Umbilical cord (tissue), 2 donors: ENCODE measurements at places on chromosomes 5 and 9. TPM values are rescaled to one million over a fixed set of nuclear protein-coding genes. Genes with fewer than 3 reads are reported as not detected.

DNA sequence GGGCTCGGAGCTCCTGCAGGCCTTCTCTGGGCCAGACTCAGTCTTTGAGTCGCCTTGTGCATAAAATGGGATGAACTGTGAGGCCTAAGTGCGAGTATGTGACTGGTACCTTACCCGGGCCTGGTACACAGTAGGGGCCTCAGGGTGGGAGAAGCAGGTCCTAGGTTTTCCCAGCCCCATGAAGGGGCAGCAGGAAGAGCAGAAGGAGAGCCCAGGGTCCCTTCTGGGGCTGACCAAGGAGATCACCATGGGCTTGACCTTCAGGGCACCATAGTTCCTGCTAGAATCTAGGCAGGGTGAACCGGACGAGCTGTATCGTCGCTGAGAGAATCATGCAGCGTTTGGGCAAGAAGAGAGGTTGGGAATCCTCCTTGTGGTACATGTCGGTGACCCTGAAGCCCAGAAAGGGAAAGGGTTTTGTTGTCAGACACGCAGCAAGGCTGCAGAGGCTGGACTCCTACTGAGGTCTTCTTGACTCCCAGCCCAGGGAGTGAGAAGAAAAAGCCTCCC is 373 bp upstream of the PHYKPL start:
- no peak for DNase-seq

DNA sequence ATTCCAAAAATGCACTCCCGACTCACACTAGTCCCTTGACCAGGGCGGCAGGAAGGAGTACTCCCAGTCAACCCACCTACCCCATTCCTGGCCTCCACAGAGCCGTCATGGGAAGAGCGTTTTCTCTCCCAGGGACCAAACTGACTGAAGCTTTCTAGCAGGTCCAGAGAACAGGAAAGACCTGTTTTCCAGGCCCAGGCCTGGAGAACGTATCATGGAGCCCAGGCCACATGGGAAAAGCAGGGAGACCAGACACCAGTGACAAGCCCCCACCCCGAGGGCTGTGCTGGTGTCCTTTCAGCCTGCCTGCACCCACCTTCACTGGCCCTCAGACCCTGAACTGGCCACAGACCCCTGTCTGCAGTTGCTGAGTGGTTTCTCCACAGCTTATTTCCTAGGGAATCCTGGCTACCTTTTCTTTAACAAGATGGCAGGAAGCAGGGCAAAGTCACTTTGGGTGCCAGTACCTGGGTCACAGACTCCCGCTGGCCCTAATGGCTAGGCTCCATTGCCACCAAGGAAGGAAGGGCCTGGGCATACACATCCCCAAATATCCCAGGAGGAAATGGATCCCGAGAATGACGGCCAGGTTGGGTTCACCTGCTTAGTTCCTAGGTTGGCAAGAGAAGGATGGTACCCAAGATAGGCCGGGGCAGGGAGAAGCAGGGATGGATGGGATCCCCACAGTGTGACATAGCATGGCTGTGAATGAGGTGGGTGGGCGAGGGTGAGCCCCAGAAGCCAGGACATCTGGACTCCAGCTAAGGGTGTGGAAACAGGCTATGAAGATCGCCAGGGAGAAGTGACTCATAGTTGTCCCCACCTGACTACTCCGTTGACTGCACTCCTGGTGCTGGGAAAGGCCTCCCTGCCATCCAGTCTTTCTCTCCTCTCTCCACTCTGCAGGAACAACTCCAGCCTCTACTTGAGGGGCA is 12.2 kb downstream of the CCNI2 start:
- no peak for DNase-seq

The CCL28 gene
- total RNA-seq: 3.6 TPM

DNA sequence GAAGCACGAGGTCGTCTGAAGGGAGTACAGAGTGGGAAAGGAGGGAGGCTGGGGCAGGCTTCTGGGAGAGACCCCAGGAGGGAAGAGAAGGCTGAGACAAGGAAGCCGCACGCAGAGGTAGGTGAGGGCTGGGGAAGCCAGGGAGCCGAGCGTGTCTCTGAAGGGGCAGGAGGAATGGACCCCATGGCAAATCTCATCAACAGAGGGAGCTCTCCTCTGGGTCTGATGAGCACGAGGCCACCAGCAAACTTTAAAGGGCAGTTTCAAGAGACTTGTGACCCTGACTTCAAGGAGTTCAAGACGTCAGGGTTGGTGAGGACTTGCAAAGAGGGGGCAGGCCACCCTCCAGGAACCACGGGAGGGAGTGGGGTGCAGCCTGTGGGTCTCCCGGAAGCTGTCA is 326.2 kb upstream of the IRX2 start:
- no peak for DNase-seq

DNA sequence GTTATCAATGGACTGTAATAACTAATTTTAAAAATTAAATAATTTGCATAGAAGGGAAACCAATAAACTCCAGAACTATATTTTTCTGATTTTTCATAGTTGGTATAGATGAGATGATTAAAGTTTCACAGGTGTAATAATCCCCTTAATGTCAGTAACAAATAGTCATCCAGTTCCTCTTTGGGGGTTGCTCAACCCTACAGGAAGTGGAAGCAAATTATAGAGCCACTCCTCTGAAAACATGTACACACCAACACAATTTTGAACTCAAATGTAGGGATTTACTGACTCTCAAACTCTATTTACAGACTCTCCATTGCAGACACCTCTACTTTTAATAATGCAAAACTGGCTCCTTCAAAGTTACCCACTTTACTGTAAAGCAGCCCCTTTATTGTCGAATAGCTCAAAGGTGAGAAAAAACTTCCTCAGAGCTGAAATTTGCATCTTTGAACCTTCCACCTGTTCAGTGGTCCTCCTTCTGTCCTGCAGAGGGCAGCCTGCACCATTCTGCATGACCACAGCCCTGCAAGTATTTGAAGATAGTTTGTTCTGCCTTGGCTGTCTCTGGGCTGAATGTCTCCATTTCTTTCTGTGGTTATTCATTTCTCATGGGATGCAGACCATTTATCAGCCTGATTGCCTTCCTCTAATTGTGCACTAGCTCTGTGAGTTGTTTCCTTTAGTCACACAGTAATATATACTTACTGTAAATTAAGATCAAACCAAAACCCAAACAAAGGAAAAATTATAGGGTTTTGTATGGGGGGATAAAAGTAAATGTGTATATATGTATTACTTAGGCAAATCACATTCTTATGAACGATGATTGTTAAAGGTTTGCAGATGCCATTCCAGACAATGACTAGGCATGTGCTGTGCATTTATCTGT is 383.2 kb upstream of the SGCD start:
- DNase-seq: peak; percentile 53

The SLC25A2 gene
- 1.9 TPM for total RNA-seq

The SHOC1 gene
- 3.6 TPM for total RNA-seq

DNA sequence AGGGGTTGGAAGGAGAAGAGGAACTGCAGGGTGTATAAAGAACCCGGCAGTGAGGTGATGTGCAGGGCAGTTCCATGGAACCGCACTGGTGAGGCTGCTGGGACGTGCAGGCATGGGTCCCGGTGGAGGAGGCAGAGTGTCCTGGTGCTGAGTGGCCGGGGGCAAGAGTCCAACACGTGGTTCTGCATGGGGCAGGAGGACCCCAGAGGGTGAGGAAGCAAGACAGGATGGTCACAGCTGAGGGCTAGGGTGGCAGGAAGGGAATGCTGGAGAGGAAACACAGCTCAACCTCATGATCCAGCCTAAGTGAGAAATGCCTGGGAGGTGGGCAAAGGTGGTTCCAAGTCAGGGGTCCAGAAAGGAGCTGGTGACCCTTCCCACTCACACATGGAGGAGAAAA is 87.2 kb downstream of the S1PR3 start:
- no peak for DNase-seq

The SPINK7 gene
- total RNA-seq: not detected

DNA sequence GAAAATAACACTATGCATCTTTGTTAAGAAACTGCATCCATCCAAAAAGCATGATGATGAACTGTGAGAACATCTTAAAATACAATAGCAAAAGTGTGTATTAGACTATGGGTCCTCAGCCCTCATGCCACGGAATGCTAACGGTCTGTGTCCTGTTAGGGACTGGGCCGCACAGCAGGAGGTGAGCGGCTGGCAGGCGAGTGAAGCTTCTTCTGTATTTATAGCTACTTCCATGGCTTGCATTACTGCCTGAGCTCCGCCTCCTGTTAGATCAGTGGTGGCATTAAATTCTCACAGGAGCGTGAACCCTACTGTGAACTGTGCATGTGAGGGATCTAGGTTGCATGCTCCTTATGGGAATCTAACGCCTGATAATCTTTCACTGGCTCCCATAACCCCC is 129.8 kb downstream of the NXNL2 start:
- DNase-seq: no peak

GRCh38 chr9:14396171-14396570 is 82.2 kb upstream of the NFIB start:
- DNase-seq: no peak

DNA sequence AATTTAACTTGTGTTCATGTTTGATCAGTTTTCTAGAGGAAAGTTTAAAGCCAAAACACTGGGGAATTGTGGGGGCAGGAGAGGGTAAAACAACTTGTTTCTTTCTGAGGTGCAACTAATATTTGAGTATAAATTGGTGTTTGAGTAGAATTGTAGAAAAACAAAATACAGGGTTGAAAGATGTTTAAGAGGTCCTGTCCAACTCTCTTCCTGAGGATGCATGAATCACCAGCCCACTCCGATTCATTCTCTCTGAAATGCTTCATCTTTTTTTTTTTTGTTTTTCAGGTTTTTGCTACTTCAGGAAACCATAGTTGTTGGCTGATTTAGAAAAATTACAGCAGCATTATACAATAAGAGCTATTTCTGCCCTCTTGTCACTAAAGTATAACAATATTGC is 42.4 kb upstream of the TMC1 start:
- DNase-seq: no peak

- no peak for DNase-seq
These were observed 493.3 kb downstream of the PRELID2 start for GRCh38 chr5:145341842-145342241.

The GLRA1 gene
- not detected for total RNA-seq

The COL23A1 gene
- total RNA-seq: 0.96 TPM

The GBGT1 gene
- 18.3 TPM for total RNA-seq

DNA sequence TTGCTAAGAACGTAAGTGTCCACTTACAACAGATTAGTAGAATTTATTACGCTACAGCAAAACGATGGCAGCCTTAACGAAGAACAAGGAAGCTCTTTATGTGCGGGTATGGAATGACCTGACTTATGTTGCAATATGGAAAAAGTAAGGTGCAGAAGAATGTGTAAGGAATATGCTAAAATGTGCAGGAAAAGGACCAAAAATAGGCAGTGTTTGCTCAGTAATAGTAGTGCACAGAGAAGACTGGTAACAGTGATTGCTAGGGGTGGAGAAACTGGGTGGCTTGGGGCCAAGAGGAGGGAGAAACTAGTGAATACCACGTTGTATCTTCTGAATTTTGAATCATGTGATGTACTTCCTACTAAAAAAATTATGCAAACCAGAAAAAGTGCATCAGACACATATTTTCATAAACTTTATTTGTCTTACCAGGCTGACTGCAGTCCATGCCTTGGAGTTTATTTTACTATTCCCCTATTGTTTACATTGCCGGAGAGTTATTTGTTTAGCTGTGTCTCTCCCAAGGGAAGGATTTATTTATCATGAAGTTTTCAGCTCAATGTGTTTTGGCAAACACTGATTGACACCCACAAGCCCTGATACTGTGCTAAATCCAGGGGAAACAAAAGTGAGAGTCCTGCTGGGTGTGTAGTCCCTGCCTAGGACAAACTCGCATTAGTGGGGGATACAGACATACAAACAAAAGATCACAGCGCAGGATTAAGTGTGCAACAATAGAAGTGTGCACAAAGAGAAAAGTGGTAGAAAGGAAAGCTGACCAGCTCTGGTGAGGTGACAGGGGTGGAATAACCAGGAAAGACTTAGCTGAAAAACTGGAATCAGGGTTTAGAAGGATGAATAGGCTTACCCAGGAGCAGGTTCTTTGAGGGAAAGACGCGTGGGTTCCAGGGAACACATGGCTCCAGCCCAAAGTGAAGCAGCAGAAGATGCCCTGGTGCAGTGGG is 34.0 kb upstream of the ZNF484 start:
- DNase-seq: peak; percentile 61

GRCh38 chr9:122821278-122821943 is 7.0 kb downstream of the PDCL start:
- DNase-seq: peak; percentile 43

The LHX3 gene
- 0.24 TPM for total RNA-seq

- DNase-seq: no peak
These were observed 230.3 kb downstream of the MPDZ start for GRCh38 chr9:13049223-13049622.

The TAF11L10 gene
- 16.4 TPM for total RNA-seq

The IFNB1 gene
- 5.8 TPM for total RNA-seq

- DNase-seq: no peak
These were observed 92.7 kb downstream of the MELK start for GRCh38 chr9:36665387-36665786.

DNA sequence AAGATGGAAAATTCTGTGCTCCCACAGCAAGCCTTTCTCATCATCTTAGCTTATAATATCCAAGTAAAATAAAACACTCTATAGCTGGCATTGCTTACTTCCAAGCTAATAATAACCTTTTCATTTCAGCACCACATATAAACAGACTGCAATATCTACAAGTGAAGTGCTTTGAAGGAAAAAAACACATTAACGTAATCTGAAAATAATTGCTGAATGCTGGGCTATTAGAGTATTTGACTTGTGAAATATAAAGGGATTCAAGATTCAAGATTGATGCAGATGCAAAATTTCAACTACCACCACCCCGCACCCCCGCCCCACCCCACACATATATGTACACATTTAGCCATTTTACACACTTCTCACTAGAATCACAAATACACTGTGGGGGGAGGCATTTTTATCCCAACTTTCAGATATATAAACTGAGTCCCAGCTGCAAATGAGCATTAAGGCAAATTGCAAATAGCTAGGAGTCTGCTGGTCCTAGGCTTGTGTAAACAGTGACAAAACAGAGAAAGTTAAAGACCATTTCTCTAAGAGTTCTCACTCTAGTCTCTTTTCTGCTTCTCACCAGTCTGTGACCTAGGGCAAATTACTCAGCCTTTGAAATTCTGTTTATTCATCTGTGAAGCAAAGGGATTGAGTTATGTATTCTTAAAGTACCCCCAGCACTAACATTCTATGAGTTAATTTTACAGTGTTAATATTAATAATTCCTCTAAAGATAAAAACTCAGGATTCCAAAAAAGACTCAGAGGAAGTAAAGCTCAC is 489.4 kb downstream of the PRELID2 start:
- DNase-seq: no peak

DNA sequence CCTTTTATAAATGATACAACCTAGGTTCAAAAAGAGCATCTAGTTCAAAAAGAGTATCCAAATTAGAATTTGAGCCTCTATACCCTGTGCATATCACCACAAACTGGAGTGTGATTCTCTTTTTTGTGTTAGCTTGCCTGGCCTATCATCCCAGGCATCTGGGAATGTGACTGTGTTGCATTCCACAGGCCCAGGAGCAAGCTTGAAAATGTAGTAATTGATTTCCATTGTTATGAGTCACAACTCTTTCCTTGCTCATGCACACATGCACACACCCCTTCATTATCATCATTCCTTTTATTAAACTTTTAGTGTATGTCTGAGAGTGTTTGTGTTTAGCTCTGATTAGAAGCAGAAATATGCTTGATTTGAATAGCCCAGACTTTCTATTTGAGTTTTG is 75.2 kb downstream of the FCHO2 start:
- peak; percentile 56 for DNase-seq

The CDH10 gene
- total RNA-seq: 2.2 TPM

GRCh38 chr5:176788091-176788490 is 22.3 kb upstream of the UNC5A start:
- DNase-seq: no peak
